ENCODE measurements at places on chromosomes 13 and 19.
A peak's percentile ranks its signal among the peaks of the same experiment; 100 is the strongest.

DNA sequence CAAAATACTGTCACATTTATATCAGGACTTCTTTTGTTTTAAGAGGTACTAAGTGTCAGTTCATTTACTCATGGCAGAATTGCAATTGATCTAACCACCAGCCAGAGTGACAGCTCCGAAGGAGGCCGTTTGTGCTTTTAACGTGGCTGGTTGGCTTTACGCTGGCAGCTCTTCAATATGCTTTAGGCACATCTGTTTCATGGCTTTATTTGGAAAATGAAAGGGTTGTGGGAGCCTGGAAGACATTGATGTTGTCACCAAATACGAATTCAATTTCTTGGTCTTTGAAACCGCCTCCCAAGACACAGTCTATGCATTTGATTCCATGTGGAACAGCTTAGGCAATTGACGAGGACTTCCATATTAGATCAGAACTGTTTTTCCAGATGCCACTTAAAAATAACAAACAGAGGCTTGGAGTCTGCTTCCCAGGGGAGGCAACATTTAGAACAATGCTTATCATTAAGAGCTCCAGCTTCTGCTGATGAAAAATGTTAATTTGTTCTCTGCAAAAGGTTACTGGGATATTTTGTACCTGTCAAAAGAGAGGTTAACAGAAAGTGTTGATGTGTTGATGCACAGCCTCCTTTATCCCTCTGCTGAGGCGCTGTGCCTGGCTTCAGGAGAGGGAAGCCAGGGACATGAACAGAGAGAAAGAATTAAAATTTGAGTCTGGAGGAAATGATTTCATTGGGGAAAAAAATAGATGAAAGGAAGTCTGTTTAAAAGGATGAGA, 64.0 kb upstream of the TNFRSF19 start:
- no peak for DNase-seq

DNA sequence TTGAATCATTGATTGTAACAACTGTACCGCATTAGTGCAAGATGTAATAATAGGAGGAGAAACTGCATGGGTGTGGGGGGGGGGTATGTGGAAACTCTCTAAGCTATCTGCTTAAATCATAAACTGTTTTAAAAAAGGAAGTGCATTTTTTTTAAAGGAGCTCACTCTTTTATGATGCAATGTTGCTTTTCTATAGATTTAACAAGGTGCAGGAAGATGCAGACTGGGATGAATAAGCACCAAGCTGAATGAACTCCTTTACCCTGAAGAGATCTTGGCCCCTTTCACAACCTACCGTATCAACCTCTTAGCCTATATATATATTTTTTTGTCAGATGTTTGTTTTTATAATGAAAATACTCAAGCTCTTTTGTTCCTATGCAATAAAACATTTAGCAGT, 95.9 kb downstream of the AKAP11 start:
- DNase-seq, result no peak

DNA sequence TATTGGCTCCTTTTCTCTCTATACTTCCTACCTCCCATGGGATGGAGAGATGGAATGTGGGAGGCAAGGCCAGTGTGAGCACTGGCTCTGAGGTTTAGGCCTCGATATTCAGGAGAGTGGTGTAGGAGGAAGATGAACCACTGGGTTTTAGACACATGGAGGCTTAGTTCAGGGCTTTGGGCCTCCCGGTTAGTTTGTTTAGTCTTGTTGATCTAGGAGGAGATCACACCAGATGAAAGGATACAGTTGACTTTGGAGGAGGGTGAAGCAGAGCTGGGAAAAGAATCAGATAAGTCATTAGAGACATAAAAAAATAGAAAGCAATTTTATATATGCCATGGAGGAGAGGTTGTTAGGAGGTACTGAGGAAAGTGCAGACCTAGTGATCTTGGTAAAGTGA, 30.9 kb downstream of the RNASEH2B start:
- no peak for DNase-seq

- DNase-seq, result peak; percentile 40
Observed at GRCh38 chr13:27043013-27043412, 128.6 kb downstream of the USP12 start.

DNA sequence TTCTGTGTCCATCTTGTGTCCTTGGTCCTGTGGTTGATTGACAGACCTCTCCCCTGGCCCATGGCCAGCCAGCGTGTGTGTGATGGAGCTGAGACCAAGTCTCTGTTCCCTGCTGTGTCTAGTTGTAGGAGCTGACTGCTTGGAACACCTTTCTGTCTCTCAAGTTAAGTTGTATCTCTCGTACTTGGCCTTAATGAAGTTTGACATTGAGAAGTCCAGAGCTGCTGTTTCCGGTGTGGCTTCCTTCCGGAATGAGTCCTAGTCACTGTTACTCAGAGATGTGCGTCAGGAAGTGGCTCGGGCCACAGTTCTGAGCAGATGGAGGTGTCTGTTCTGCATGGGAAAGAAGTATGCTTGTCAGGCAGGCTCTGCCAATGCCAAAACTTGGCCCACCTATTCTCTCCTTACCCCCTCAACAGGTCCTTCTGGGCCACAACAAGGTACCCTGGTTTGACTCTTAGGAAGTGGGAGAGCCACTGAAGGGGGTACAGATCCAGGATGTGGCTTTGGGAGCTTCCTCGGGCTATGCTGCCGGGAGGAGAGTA, 54.3 kb downstream of the GATAD2A start:
- DNase-seq, result no peak

GRCh38 chr13:37491661-37492060, 106.9 kb downstream of the POSTN start:
- DNase-seq, result no peak

GRCh38 chr13:106426909-106427308, 108.6 kb downstream of the EFNB2 start:
- DNase-seq, result no peak

- no peak for DNase-seq
Observed at GRCh38 chr13:43316946-43317353, 293.6 kb downstream of the DNAJC15 start.

DNA sequence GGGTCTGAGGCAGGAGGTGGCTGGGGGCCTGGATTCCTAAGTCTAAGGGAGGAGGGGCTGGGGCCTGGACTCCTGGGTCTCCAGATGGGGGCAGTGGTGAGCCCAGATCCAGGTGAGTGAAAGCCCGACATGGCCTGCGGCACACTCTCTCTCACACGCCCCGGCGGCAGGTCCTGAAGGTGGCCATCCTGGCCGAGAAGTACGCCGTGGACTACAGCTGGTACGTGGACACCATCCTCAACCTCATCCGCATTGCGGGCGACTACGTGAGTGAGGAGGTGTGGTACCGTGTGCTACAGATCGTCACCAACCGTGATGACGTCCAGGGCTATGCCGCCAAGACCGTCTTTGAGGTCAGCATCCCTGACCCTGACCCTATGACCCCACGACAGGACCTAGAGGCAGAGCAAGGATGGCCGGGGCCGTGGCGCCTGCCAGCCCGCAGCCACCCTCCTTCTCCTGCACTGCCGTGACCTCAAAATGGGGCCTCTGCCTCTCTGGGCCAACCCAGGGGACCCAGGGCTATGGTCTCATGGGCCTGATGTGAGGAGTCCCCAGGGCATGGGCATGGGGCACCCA, 13.2 kb downstream of the FUZ start:
- no peak for DNase-seq

All from DMS79 (cell line).